Effector memory CD4-positive, alpha-beta T cell (primary cell): ENCODE measurements at places on chromosomes 4 and X.

GRCh38 chr4:81442484-81443085 lies 29.1 kb downstream of the RASGEF1B start:
- no peak for DNase-seq

GRCh38 chr4:30314001-30314400 lies 406.2 kb upstream of the PCDH7 start:
- no peak for DNase-seq

DNA sequence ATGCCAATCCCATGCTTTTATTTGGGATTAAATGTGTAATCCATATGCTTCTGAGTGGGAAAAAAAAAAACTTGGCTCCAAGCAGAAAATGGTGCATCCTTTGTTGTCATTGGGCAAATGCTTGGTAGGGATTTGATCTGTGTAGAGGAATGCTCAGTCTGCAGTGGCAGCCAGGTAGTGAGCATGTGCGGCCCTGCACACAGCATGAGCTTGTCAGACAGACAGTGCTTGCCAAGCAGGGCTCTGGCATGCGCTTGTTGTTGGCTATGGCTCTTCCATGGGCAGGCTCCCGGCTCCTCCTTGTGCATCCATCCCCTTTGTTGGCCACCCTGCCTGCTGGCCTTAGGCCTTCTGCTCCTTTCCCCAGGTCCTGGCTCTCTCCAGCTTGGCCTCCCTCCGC lies 130.3 kb downstream of the GPR143 start:
- no peak for DNase-seq

DNA sequence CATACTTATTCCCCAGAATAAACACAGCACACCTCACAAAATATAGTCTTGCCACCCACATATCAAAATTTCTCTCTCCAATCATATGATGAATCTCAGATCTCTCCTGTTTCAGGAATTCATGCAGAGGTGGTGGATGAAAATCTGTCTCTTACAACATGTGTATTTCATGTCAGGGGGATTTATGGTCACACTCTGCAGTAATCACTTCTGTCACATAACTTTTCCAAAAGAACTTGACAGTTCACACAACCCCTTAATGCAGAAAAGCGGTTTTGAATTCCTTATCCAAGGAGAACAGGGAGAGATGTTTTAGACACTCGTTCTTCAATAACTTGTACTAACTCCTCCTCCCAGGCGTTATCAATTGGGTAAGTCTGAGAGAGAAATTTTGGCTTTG lies 180.5 kb upstream of the ETNPPL start:
- DNase-seq, result no peak

GRCh38 chr4:176949029-176949428 lies 156.3 kb upstream of the VEGFC start:
- no peak for DNase-seq

GRCh38 chr4:76729460-76729859 lies 168.5 kb downstream of the SOWAHB start:
- DNase-seq, result no peak
